Activated CD4-positive, alpha-beta T cell treated with anti-CD3 and anti-CD28 coated beads for 36 hours (primary cell): ENCODE measurements at places on chromosomes 16 and 17.

DNA sequence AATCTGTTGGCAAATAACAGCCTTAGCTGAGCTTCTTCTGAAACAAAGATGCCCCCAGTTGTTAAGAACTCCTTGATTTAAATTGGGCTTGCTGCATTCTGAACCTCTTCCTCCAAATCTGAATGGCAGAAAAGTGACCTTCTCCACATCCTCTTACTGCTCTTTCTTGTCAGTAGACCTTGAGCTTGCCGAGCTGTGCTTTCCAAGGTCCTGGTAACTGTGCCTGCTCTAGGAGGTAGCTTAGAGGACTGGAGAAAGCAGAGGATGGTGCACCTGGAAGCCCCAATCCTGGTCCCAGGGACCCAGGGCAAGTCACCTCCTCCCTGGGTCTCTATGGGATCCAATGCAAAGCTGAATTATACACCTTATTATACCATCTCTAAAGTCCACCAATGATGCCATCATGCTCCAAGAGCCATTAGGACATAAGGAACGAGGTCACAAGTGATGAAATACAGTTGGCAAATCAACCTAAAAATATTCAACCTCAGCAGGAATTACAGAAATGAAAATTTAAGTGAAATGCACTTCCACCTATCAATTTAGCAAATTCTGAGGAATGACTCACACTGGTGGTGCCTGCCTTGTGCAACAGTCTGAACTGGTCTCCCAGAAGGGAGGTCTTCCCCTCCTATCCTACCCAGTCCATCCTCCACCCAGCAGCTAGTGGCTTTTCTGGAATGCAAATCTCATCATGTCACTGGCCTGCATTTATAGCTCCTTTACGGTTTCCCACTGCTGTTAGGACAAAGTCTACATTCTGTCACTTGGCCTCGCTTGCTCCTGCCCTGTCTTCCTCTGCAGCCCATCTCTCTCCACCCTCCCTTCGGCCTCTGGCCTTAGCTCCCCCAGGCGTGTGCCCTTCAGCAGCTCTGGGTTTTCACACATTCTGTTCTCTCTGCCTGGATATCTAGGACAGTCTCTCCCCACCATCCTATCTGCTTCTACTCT lies 36.6 kb downstream of the TOM1L2 start:
- DNase-seq: no peak

GRCh38 chr17:29847118-29847517 lies 82.9 kb downstream of the SSH2 start:
- DNase-seq: no peak

DNA sequence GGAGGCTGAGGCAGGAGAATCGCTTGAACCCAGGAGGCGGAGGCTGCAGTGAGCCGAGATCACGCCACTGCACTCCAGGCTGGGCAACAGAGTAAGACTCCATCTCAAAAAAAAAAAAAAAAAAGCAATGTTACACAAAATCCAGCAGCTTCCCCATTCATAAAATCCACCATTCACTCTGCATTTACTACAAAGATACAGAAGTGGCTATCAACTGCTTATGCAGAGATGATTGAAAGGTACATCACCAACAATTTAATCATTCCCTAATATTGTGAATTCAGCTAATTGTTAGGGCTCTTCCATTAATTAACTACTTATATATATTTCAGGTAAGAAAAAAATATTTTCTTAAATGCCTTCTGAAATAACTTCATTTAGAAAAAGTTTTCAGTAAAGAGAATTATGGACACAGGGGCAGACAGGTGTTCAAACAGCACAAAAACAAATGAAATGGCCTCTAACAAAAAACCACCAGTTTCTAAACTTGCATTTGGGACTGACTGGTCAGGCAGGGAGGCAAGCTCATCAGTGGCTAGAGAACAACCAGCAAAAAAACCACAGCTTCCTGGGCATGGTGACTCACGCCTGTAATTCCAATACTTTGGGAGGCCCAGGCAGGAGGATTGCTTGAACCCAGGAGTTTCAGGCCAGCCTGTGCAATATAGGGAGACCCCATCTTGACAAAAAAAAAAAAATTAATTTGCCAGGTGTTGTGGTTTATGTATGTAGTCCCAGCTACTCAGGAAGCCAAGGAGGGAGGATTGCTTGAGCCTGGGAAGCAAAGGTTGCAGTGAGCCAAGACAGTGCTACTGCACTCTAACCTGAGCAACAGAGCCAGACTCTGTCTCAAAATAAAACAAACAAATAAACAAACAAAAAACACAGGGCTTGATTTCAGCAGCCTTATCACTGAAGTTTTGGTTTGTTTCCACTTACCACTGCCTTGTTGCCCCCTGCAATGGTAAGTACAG lies 26.3 kb downstream of the ERN1 start:
- no peak for DNase-seq

- DNase-seq: no peak
Measured at GRCh38 chr16:89375686-89376085, 114.7 kb downstream of the ANKRD11 start.

- no peak for DNase-seq
Measured at GRCh38 chr17:57357830-57358430, 101.6 kb downstream of the MSI2 start.

DNA sequence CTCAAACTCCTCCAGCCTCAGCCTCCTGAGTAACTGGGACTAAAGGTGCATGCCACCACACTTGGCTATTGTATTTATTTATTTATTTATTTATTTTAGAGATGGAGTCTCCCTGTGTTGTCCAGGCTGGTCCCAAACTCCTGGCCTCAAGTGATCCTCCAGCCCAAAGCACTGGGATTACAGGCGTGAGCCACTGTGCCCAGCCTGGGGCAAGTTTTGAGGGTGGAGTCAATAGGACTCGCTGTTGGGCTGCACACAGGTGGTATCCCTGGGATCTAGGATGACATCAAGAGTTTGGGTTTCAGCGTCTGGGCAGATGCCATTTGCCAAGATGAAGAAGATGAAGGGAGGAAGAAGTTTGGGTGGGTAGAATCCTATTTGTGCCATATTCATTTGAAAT lies 213.9 kb downstream of the GSG1L start:
- DNase-seq: no peak

DNA sequence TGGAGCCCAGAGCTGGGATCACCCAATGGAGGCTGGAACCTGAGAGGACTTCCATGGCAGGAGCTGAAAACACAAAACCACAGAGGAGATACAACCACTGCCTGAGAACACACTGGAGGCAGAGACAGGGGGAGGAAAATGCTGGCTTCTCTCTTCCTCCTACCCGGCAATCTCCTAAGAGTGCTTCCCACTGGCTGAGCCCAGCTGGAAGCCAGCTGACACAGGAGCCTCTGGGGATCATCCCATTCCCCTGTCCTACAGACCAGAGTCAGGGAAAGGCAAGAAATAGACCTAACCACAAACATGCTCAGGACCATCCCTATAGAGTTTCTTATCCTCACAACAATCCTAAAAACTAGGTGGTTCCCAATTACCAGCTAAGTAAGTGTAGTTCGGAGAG lies 112.4 kb upstream of the CDH5 start:
- DNase-seq: no peak

- DNase-seq: peak; percentile 73
Measured at GRCh38 chr17:63698381-63698885, 1.5 kb downstream of the LIMD2 start.

- no peak for DNase-seq
Measured at GRCh38 chr16:56047307-56048234, 143.7 kb upstream of the GNAO1 start.

DNA sequence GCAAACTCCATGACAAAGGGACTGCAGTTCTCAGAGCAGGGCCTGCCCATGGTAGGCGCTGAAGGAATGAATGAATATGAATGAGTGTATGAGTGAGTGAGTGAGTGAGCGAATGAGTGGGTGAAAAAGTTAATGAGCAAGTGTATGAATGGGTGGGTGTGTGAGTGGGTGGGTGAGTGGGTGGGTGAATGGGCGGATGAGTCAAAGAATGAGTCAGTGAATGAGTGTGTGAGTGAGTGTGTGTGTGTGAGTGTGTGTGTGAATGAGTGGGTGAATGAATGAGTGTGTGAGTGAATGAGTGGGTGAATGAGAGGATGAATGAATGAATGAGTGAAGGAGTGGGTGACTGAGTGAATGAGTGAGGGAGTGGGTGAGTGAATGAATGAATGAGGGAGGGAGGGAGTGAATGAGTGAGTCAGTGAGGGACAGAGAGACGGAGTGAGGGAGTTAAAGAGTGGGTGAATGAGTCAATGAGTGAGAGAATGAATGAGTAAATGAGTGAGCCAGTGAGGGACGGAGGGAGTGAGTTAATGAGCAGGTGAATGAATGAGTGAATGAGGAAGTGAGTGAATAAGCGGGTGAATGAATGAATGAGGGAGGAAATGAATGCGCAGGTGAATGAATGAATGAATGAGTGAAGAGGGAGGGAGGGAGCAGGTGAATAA lies 11.1 kb upstream of the CHMP6 start:
- peak; percentile 56 for DNase-seq

- no peak for DNase-seq
Measured at GRCh38 chr17:29642171-29642611, 19.5 kb upstream of the CORO6 start.

DNA sequence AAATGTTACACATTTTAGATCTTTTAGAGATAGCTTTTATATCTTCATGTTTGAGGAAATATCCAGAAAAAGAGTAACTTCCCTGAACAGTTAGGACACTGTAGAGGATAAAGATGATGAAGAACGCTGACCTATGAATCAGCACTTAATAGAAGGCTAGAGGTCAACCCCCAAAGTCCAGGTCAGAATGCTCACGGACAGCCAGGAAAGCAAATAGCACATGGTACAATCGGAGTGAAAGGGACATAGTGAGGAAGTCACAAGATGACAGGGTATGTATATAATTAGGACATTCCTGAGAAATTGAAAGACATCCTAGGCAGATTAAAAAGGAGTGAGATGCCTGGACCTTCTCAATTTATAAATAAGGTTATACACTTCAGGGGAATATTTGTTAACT lies 55.1 kb upstream of the CNTNAP4 start:
- no peak for DNase-seq

GRCh38 chr17:3678821-3679530 lies 10.4 kb downstream of the EMC6 start:
- no peak for DNase-seq

GRCh38 chr17:33615861-33616260 lies 322.8 kb upstream of the ASIC2 start:
- no peak for DNase-seq
